Endothelial cell (in vitro differentiated cells): ENCODE measurements at places on chromosomes 6 and 20. TPM values are rescaled to one million over a fixed set of nuclear protein-coding genes. Genes with fewer than 3 reads are reported as not detected.

DNA sequence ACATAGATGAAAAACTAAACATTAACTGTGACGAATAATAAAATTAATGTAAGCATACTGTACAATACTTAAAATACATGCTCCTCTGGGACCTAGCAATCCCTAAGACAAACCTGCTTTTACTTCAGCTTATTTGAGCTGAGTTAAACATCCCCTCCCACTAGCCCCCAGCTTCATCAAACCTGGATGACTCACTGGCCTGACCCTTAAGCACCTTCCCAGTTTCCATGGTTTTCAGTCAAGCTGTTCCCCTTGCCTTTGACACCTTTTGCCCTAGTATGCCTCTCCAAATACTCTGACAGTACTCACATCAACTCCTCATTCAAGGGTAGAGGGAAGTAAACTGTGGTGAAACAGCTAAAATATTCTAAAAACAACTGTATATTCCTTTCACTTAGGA is 4.2 kb downstream of the ELOVL4 start:
- DNase-seq: no peak

GRCh38 chr6:129104131-129104530 is 221.2 kb downstream of the LAMA2 start:
- no peak for DNase-seq

Gene TBX18
- total RNA-seq: 9.4 TPM

Gene HEY2
- total RNA-seq: 82.7 TPM

GRCh38 chr20:58876437-58876836 is 23.9 kb downstream of the GNAS start:
- DNase-seq: no peak

Gene STMND1
- total RNA-seq: not detected
